ENCODE measurements at places on chromosomes 12 and 14. TPM values are rescaled to one million over a fixed set of nuclear protein-coding genes. Genes with fewer than 3 reads are reported as not detected.

NUP37 gene
- total RNA-seq: 61.0 TPM

LTBR gene
- 246 TPM for total RNA-seq

ADAMTS20 gene
- total RNA-seq: not detected

GUCY2C gene
- not detected for total RNA-seq

CLMN gene
- total RNA-seq: 7.4 TPM

NPFF gene
- total RNA-seq: not detected

RDH16 gene
- total RNA-seq: 0.15 TPM

ANKRD9 gene
- 10.6 TPM for total RNA-seq

CD163 gene
- not detected for total RNA-seq
